SW 1271 (cell line): ENCODE measurements at places on chromosomes 12 and 14.

DNA sequence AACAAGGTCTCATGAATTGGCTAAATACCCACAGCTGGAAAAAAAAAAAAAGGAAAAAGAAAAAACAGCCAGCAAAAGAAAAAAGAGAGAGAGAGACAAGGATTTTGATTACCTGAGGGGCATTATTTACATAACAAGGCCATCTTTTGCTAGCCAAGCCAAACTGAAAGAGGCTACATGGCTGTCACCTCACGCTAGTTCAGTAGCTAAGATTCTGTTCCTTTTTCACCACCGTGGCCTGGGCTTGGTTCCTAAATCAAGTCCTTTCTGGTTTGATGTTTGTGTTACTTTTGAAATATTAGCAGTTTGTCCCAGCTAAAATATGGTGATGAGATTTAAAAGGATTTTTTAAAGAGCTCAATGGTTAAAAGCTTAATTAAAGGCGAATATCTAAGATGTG, 2.0 kb upstream of the SDS start:
- DNase-seq = no peak

DNA sequence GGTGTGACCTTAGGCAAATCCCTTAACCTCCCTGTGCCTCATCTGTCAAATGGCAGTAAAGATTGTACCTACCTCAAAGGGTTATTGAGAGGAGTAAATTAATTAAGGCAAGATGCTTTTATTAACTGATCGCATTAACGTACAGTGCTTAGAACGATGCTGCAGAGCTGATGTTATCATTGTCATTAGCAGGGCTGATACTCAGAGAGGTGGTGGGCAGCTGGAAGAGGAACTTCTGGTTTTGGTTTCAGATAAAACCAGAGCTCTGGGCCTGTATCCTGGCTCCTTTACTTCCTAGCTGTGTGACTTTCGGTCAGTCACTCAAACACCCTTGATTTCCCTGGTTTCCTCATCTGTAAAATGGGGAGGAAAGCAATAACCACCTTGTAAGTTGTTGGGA, 55.1 kb downstream of the CALM1 start:
- no peak for DNase-seq

GRCh38 chr12:12696562-12697383, 790 bp upstream of the GPR19 start:
- peak; percentile 79 for DNase-seq

DNA sequence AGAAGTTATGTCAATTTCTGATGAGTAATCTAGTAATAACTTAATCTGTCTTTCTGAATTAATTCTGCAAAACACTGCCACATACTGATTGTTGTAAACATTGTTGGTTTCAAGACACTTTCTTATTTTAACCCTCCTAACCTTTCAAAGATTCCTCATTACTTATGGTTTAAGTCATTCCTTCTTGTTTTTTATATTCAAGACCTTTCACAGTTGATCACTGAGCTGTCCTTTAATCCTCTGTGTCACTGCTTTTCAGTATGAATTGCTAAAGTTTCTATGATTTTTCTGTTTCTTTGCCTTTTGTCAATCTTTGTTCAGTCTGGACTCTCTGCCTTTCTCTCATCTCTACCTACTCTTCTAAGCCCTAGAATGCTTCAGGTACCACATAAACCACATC, 164.7 kb downstream of the RAD51B start:
- DNase-seq = no peak

DNA sequence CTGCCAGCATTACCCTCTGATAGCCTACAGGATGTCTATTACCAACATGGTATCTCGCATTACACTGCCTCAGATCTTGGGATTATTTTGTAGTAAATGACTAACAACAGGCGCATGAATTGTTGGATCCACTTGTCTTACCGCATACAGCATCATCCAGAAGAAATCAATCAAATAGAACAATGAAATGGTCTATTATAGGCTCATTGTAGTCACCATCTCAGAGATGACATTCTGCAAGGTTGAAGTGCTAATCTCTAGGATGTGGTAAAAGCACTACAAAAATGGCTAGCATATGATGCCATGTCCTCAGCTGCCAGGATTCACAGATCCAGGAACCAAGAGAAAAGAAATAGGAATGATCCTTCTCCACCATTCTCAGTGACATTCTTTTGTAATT, 52.0 kb downstream of the WASHC3 start:
- no peak for DNase-seq

DNA sequence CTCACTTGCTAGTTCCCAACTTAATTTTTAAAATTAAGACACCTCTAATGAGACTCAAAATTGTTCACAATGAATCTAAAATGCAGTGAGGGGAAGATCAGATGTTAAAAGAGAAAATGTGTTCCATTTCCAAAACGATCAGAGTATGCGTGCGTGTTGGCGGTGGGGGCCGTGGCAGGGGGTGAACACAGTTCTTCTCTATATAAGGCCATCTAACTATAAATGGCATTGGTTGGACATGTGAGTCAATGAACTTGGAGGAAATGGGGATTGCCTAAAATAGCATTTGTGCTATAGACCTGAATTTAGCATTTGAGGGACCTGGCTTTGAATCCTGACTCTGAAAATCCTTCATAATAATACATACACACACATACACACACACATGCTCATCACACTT, 149.4 kb downstream of the FOXN3 start:
- DNase-seq = no peak

GRCh38 chr12:124507188-124508109, 60.0 kb downstream of the NCOR2 start:
- no peak for DNase-seq

GRCh38 chr12:92304371-92305055, 158.9 kb upstream of the BTG1 start:
- DNase-seq = no peak

DNA sequence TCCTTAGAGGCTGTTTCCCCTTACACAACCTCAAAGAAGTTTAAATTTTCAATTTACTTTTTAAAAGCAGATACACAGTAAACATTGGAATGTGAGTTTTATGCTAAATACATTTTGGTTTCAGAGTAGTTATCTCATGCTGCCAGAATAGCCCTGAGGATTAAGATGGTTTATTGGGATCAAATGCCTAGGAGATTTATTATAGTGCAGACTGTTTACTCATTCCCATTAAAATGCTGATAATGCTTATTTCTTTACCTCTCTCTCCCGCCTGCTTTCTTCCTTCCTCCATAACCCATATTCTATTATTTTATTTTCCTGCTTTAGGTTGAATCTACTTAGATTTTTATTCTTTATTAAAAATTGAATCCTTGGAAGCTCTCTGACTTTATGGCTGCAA, 340.2 kb downstream of the DIO2 start:
- DNase-seq = no peak

DNA sequence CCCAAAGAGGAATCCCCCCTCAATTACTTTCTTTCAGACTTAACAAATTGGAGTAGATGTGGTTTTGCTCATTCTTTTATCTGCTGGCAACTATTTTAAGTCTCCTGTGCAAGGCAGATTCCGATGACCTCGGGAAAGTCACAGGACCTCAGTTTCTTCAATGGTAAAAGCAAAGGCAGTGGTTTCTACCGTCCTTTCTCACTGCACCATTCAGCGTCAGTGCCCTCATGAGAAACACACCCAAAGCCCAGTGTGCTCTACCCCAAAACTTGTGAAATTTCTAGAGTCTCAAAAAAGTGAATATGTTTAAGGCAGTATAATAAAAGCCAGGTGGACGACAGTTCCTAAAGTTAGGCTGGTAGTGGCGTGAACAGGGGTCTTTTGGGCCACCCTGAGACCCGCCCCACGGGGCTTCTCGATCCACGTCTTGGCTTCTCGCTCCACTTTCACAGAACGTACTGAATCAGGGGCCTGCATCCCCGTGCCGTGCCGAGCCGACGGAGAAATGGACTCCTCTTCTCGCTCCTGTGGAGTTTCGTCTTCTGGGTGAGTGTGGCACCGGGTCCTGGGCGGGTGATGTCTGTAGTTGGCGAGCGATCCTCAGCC, 1.3 kb upstream of the ARHGAP5 start:
- DNase-seq = no peak

DNA sequence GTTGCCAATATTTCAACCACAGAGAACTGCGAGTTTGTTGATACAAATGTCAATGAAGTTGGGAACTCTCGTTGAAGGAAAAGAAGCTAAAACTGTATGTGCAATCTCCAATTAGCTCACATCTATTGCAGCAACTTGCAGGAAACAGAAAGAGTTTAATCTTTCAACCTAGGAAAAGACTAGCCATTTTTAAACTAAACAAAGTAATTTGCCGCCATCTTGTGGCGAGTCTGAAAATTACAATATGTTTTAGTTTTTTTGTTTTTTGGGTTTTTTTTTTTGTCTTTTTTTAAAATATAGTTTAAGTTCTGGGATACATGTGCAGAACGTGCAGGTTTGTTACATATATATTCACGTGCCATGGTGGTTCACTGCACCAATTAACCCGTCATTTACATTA, 131.2 kb upstream of the FOXG1 start:
- DNase-seq = peak; percentile 19

DNA sequence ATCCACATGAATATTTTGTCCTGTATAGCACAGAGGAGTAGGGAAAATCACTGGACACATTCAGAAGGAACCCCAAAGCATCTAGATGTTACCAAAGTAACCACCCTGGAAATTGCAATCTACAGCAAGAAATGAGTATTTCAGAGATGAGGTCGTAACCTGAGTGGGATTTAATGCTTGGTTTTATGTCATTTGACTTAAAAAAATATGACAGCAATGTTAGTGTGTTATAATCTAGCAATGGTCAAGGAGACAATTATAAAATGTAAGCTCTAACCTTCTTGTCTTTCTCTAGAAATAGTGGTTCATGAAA, 256.6 kb downstream of the NAV3 start:
- no peak for DNase-seq

DNA sequence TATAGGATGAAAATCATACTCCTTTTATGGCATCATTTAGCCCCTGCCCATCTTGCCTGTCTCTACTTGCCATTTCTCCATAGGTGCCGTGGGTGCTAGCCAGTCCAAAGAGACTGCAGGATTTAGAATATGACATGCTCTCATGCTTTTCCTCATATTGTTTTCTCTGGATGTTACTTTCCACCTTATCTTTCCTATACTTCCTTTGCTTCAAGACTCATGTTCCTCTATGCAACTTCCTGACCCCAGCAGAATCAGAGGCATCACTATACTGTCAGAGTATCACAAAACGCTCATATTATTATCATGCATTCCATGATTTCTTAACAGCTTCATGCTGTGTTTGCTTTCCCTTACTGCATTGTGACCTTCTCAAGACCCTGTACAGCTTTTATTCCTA, 220.8 kb upstream of the ABCD2 start:
- no peak for DNase-seq

- DNase-seq = no peak
These were observed 694.5 kb downstream of the VRK1 start for GRCh38 chr14:97491697-97492096.

DNA sequence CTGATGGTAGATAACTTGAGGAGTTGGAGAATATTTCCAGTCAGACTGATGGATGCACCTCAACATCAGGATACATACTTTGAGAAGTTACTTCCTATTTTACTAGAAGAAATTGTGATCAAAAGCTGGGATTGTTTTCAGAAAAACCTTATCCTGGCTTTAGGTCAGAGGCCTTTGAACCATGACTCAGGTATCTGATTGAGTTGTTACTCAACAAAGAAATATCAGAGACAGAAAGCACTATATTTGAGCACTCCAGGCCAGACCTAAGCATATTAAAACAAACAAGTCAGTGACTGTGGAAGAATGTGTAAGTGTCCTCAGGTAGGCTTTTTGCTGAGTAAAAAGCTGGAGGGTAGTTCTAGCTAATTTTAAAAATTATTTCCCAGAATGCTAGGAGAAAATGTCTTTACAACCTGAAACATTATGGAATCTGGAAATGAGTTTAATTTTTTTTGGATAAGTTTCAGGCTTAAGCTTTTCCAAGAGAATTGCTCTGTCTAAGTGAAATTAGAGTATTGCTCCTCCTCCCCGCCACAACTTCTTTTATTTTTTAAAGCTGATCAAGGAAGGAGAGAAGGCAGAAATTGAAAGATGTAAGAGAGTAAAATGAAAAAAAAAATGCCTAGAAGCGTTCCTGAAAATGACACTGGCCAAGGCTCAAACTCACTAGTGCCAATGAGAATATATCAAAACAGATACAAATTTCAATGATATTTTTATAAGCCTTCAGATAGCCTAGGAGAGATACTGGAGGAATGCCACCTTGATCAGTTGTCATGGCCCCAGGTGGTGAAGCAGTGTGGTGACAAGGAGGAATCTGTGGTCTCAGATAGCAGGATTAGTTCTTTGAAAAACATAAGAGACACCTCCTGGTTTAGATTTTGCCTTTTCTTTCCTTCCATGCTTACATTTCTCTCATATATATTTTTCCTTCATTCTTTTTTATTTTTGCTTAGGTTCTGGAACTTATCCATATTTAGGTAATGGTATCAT, 790.3 kb downstream of the TMTC2 start:
- DNase-seq = no peak

GRCh38 chr14:71588576-71589215, 343.5 kb upstream of the RGS6 start:
- DNase-seq = no peak

- DNase-seq = no peak
These were observed 55.6 kb downstream of the KIF26A start for GRCh38 chr14:104194016-104194415.

GRCh38 chr12:21989819-21990412, 48.7 kb upstream of the ABCC9 start:
- no peak for DNase-seq

GRCh38 chr12:53231921-53232645, at the start of gene RARG:
TSS of gene RARG (minus strand) at chr12:53232209. CDS start at chr12:53227545, 4,664 bp downstream.
- DNase-seq = no peak

DNA sequence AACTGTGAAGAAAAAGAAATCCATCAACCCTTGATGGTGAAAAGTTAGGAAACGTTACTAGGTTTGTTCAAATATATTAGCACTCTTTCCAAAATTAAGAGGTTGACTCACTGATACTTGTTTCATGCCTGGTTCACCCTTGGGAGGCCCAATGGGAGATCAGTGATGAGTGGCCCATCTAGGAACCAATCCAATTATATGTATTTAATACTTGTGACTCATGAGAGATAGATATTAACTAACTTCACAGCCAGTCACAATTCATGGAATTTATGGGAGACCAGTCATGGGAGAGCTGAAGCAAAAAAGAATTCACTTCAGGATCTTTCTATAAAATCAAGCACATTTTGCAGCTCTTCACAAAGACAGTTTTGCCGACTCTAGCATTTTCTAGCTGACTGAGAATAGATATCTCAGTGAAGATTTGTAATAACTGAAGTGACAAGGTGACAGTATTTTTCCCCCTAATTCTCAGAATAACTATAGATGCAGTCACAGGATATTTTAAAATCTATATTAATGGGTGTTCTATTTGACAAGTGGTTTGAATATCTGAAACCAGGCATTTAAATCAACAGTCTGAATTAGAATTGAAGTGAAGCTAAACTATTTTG, 230.2 kb downstream of the EPS8 start:
- DNase-seq = no peak
